ENCODE measurements at places on chromosomes 2 and 18.

DNA sequence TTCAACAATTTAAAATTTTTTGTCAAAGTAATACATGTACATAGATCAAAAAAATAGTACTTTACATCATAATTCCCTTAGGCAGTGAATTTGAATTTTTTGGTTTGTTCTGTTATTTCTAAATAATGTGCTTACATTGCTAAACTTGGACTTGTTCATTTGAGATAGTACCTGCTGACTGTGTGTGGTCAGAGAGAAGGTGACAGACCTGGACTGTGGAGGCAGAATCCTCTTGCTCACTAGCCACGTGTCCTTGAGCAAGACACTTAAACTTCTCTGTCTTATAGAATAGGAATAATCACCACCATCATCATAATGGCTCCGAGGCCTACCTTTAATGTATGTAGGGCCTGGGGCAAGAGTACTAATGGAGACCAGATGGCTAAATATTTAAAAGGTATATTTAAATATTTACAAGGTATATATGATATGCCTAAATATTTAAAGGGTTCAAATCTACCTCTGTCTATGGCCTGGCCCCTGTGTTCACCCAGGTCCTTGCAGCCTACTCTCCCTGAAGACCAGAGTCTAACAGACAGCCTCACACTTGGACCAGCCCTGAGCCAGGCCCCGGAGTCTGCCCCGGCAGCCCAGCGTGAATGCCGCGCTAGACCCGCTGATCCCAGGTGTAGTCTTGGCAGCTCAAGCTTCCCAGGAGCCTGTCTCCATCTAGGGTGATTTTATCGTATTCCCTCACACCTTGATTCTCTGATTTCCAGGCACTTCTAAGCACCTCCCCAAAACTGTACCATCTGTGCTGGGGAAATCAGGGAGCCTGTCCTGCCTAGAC lies 33.5 kb downstream of the ZNF532 start:
- no peak for DNase-seq

GRCh38 chr2:200297100-200297499 lies 9.4 kb upstream of the SPATS2L start:
- no peak for DNase-seq

DNA sequence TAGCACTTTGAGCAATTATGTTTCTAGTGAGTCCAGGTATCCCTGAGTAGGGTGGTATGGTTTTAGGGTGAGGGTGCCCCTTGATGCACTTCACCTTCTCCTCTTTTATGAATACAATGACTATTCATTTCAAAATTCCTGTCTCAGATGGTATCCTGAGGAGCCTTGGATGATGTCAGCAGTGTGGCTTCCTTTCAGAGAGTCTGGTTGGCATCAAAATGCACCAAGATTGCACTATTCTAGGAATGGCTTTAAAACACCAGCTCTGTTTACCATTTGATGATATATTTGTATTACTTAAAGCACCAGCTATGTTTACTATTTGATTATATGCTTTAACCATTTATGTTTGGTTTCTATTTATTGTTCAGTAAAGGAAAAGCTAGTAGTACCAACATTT lies 141.0 kb downstream of the FMNL2 start:
- DNase-seq: no peak

DNA sequence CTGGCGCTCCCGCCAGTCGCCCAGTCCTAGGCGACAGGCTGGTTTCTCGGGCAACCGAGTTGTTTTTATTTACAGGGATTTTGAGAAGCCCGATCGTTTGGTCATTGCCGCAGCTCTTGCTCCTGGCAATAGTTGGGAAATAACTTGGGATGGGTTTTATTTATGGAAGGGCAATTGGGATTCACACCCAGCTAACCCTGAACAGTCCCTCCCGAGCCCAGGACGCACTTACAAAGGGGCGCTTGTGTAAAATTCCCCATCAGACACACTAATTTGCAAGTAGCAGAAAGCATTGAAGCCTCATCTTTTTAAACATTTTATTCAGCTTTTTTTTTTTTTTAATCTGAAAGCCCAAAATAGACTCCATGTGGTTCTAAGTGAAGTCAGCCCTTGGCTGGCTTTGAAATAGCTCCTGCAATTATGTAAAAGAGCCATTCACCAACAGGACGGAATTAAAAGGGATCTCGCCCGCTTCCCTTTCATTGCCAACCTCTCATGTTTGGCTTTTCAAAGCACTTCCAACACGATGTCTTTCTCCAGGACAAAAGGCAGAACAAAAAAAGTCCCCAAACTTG lies 3.6 kb upstream of the GBX2 start:
- no peak for DNase-seq

DNA sequence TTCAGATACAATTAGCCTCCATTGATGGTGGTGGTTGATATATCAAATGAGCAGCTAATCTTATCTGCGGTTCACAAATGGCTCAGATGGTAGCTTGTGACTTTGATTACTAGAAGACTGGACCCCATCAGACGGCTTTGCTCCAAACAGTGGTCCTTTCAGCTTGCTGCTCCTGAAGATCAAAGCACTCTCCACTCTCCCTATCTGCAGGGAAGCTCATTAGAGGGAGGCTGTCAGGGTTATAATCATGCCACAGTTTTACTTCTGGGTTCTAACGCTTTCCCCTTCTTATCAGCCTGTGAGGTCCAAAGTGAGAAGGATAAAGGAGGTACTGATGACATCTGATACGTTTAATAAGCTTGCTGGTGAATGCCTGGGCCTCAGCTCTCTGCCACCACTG lies 247.1 kb upstream of the NT5C1B start:
- no peak for DNase-seq

DNA sequence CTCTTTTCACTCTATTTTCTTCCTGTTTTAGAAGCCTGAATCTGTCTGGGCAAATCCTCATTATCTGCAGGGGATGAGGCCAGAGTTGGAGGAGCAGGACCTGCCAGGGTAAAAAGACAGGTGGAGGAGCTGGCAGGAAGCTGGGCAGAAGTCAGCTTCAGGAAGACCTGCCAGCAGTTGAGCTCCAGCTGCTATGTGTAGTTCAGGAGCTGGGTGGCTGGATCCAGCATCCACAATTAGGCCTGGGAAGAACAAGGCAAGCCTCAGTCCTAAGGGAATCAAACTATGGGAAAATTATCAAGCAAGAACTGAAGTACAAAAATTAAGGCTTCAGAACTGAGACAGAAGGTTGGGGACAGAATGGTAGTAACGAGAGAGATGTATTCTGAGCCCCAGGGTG lies 174.0 kb downstream of the MREG start:
- no peak for DNase-seq

DNA sequence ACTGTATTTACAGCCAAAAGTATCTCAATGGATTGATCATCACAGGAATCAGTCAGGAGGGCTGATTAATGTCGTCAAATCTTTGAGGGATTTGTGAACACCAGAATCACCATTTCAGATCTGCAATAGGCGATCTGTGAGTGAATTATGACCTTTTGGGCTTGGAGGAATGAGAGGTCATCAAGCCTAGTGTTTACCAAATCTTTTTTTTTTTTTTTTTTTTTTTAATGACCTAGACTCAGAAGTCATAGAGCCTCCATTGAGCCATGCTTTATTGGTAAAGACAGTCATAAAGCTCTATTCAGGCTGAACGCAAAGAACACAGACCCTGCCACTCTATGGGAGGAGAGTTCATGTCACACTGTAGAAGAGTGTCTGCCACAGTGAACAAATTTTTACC lies 97.7 kb downstream of the SOCS6 start:
- DNase-seq: no peak

DNA sequence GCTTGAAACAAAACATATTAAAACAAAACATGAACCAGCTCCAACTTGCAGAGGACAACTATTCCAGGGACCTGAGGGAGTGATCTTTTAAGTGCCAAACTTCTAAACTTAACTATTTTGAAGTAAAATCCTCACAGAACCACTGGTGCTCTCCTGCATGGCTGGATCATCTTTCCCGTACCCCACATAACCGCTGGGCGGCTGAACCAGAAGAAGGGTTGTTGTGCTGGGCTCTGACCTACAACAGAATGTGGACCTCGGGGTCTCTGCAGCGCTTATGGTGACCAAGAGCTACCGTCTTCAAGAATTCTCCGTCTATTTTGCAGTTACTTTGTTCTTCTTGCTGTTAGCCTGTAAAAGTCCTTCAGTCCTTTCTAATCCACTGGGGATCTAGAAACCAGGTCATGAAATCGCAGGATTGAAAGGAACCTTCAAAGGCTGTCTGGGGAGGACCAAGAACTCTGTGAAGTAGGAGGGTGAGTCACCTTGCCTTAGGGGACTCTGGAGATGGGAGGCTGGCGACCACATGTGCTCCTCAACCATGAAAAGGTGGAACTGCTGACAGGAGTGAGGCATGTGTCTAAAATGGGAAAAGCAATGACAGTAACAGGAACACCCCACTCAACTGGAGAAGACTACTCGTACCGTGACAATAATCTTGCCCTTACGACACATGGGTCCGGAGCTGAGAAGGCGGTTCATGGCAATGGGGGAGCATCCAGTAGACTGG lies 46.6 kb downstream of the HDLBP start:
- no peak for DNase-seq

- no peak for DNase-seq
Observed at GRCh38 chr2:56018267-56018666, 94.7 kb upstream of the EFEMP1 start.

- no peak for DNase-seq
Observed at GRCh38 chr18:79634593-79635426, 44.8 kb upstream of the CTDP1 start.

DNA sequence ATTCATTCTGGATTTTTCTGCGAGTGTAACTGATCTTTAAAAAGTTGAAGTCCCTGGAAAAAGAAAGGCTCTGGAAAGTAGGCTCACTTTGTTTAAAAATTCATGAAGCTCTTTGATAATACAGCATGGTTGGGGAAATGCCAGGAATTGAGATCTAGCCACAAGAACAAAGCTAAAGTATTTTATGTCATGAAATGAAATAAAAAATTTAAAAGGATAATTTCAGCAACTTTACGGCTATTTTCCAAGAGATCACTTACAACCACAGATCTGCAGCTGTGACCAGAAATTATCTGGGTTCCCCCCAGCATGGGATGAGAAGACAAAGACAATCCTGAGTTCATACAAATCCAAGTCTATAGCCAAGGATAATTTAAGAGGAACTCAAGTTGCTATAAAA lies 25.3 kb upstream of the RFX8 start:
- DNase-seq: no peak

DNA sequence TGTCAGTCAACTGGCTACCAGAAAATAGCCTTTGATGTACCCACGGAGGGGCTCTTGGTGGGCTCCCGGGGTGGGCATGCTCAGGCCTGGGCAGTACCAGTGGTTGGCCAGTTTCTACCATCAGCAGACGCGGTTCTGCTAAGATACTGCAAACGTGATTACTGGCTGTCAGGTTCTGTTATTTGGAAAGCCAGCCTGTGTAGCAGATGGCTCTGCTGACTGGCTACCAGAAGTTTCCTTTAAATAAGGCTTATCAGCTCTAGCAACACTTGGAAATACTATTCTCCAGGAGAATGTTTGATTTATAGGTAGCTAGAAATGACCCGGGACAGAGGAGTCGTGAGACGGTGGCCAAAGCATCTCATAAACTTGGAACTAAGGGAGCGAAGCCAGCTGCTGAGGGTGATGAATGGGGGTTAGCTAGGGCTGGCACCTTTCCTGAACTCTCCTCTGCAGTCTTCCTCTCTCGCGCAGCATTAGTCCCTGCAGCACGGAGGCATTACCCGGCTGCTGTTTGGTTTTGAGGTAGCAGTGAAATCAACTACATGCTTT lies 171.9 kb downstream of the AGAP1 start:
- peak; percentile 8 for DNase-seq

DNA sequence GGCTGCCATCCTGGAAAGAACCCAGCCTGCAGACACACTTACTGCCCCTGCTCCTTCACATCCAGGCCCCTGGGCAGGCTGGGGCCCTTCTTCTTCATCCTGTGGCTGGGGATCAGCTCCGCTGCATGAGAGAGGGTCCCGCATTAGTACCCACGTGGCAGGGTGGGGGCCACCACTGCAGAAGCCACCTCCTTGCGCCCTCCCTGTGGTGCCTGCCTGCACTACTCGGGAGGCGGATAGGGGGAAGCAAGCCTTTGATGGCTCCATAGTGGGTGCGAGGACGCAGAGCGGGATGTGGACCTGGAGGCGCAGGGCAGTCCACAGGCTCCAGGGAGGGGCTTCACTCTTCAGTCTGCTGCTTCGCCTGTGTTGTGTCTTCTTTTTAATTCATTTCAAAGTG lies 46.7 kb downstream of the GPC1 start:
- DNase-seq: no peak

- peak; percentile 6 for DNase-seq
Observed at GRCh38 chr18:51028201-51028805, 1.7 kb upstream of the SMAD4 start.

GRCh38 chr18:9139400-9140039 lies 2.9 kb downstream of the ANKRD12 start:
- no peak for DNase-seq

DNA sequence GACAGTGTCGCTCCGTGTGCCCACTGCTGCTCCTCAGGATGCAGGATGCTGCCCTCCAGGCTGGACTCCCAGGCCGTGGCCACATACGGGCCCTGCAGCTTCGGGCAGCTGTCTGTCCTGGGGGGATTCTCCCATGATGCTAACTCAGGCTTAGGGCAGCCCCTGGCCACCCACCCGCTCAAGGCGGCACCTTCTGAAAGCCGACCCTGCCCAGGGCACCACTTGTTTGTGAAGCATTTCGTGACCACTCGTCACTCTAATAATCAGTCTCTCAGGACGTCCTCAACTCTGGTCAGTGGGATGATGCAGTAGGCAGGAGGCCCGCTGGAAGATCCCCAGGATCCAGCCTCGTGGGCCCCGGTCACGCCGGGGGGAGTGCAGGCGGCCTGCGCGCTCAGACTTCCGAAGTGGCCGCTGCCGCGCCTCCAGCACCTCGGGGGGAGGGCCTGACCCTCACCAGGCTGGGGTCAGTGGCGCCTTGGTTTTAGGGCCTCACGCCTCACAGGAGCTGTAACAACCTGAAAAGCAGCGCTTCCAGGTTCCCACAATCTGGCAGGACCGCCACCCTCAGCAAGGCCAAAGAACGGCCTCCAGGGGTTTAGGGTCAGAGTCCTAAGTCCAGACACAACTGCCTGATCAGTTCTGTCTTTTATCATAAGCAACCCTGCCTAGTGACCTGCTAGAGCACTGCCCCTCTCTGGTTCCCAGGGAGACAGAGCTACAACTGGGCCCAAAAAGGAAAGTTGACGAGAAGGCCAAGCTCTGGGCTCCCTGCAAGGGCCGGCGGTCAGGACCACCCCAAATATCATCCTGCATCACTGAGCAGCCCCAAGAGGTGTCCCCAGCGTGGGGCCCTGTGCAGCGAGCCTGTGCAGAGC lies 53.0 kb downstream of the EIPR1 start:
- DNase-seq: no peak

DNA sequence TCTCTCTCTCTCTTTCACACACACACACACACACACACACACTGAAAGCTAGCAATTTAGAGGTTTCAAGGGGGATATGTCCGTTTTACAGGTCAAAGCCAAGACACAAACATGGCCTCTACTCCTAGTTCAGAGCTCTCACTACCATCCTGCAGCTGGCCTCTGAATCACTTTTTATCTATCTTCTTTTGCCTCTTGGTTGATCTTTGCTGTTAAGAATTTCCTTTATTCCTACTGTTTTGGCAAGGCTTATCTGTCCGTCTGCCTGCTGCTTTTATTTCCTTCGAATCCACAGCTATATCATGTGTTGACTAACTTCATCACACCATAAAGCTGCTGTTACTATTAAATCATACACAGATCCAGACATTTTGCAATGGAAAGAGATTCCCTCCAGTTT lies 543.0 kb downstream of the PLCL1 start:
- DNase-seq: no peak

GRCh38 chr2:156134887-156135286 lies 197.6 kb downstream of the NR4A2 start:
- no peak for DNase-seq

- DNase-seq: no peak
Observed at GRCh38 chr2:11568436-11568835, 34.6 kb downstream of the GREB1 start.

- no peak for DNase-seq
Observed at GRCh38 chr2:23423062-23423872, 38.3 kb downstream of the KLHL29 start.

Measured in ACHN (cell line).